ENCODE measurements at places on chromosomes 5 and 9.

- no peak for DNase-seq
Observed at GRCh38 chr9:71911908-71912335, 483 bp downstream of the C9orf85 start.

GRCh38 chr5:32358611-32359010 lies 45.9 kb upstream of the MTMR12 start:
- no peak for DNase-seq

GRCh38 chr5:112733586-112733985 lies 4.1 kb upstream of the APC start:
- DNase-seq = no peak

GRCh38 chr9:6034954-6035353 lies 19.5 kb upstream of the RANBP6 start:
- DNase-seq = no peak

- no peak for DNase-seq
Observed at GRCh38 chr9:136379891-136380290, 6.4 kb upstream of the CARD9 start.

- no peak for DNase-seq
Observed at GRCh38 chr5:9265441-9266287, 280.2 kb downstream of the SEMA5A start.

- no peak for DNase-seq
Observed at GRCh38 chr9:89325733-89326132, 7.4 kb downstream of the SECISBP2 start.

DNA sequence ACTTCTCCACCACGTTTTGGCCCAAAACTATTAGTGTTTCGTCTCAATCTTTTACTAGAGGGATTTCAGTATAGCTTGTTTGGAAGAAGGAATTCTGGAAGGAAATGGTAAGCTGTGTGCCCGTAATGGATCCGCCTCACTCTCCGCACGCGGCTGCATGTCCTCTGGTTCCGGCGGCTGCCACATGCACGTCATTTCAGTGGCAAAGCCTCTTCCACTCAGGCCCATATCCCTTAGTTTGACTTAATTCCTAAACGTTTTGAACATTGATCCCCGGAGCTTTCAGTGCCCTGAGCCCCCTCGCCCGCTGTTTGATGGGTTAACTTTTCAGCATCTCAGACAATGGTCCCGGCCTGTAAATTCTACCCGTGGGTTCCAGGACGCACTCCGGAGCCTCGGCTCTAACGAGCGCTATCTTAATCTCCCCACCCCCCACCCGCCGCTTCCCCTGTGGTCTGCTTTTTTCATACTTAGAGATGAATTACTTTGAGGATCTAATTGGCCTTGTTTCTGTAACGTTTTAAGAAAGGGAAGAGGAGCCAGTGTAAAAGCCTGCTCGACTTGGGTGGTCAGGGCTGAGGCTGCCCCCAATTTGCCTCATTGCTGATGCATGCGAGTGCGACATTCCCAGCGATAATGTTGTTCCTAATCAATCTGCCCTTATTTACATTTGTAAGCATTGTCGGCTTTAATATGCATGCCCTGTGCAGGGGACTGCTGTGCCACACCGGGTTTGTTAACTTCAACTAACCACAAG lies 4.6 kb downstream of the PTCH1 start:
- DNase-seq = no peak

GRCh38 chr5:44774279-44774880 lies 34.4 kb upstream of the MRPS30 start:
- DNase-seq = no peak

All from stimulated activated CD8-positive, alpha-beta memory T cell treated with anti-CD3 and anti-CD28 coated beads, Interleukin-7, amount 100 ng/mL, for 48 hours (primary cell).